ENCODE measurements at places on chromosomes 3 and 15.
A peak's percentile ranks its signal among the peaks of the same experiment; 100 is the strongest.

DNA sequence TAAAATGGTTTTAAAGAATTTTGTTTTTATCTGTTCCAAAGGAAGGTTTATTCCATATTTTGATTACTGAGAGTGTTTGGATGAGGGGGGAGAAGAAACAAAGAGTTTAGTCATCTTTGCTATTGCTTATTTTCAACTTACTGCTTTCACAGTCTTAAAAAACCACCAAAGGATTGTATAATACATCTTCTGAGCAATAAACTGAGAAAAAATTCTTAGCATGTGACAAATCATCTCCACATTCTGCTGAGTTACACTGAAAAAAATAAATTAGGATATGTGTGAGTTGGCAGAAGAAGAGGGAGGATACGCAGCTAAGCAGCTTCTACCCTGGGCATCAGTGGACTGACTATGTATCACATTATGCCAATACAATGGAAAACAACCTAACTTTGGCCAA is 23.2 kb upstream of the ACTC1 start:
- no peak for DNase-seq

DNA sequence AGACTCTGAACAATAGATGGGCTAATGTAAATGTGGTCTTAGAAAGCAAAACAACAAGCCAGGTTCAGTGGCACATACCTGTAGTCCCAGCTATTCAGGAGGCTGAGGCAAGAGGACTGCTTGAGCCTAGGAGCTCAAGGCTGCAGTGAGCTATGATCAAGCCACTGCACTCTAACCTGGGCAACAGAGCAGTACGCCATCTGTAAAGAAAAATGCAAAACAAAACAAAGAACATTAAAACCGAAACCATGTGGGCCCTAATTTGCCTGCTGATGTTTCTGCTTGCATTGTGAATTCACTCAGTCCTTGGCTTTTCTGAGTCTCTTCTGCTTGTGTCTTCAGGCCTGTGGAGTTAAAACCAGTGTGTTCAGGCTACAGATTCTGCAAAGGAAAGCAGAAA is 56.7 kb downstream of the CCNL1 start:
- DNase-seq = no peak

GRCh38 chr3:129936757-129937156 is 37.8 kb upstream of the TRH start:
- no peak for DNase-seq

GRCh38 chr15:101479851-101480612 is 9.5 kb downstream of the PCSK6 start:
- DNase-seq = no peak

GRCh38 chr3:82493858-82494257 is 732.4 kb upstream of the GBE1 start:
- DNase-seq = no peak

DNA sequence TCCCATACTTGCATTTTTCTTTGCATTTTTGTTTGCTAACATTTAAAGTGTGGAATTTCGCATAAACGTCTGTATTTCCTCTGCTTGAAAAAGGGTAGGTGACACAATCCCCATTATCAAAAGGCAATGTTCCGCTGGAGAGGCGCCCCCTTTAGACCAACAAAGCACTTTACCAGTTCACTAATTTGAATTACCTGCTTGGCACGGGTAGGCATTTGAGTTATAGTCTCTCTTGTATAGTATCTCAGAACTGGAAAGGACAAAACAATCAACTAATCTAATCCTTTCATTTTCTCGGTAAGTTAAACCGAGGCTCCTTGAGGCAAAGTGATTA is 775 bp upstream of the CCDC39 start:
- DNase-seq = no peak

DNA sequence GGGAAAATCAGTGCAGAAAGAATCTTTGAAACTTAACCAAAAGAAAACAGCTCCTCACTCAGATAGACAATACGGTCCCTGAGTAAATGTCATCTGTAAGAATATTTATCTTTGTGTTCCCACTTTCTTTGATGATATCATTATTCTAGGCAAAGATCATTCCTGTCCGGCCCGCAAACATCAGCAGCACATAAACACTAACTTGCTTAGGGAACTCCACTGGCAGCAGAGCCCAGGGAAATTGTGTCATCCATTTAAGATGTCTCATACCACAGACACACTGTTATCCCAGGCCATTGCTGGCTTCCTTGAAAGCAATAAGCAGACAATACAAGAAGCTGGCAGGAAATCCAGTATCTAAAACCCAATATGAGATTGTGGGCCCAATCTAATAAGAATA is 20.1 kb upstream of the CD96 start:
- DNase-seq = no peak

DNA sequence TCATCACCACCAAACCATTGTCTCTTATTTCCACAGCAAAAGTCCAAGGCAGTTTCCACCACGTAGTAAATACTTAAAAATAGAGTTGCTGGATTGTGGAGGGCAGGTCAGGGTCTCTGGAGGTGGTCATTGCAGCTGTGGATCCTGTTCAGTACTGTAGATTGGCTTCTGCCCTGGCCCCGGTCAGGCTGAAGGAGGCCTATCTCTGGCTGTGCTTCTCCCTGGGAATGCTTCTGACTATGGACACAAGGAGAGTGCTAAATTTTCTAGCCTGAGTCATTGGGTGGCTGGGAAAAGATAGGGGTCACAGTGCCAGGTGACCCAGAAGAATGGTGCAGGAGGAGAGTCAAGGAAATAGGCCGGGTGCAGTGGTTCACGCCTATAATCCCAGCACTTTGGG is 26.3 kb upstream of the GMPPB start:
- no peak for DNase-seq

DNA sequence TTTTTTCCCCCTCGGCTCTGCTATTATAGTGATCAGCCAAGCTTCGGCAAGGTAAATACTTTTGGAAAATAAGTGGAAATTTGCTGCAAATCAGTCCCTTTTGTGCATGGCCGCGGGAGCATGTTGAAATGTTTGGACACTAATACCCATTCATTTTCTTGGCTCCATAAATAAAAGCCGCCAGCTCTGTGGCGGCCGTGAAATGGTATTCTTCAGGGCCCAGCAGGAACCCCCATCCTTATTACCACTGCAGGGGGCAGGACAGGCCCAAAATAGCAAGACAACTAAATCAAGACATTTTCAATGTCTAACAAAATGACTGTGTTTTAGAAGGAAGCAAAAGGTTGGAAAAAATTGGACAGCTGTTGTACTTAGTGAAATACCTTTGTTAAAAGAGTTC is 362.3 kb downstream of the NR2F2 start:
- no peak for DNase-seq

- DNase-seq = no peak
Measured at GRCh38 chr3:127337911-127338531, 50.2 kb upstream of the PRR20G start.

DNA sequence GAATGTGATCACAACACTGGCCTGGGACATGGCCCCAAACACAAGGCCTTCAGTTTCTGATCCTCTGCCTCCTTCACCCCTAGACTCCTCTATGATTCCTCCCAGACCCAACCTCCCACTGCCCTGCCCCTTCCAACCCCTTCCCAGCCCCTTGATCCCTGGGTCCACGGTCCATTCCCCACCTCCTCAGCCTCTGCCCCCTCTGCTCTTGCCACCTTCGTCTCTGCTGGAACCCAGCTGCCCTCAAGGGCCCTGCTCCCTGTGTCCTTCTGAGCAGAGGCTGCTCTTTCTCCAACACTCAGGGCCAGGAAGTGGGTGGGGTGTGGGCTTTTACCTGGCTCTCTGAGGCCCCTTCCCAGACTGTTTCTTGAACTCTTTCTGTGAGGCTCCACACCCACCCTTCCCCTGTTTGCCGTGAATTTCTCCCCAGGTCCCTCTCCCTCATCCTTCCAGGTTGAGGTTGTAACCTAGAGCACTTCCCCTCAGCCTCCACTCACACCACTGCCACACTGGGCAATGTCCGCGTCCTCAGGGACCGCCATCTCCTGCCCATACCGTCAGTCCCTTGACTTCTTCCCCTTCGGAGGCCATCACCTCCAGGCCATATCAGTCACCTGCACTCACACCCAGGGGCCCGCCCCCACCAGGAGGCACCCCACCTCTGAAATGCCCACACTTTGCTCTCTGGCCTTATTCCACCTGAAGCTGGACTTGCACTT is 18.7 kb upstream of the SLCO2A1 start:
- DNase-seq = no peak

DNA sequence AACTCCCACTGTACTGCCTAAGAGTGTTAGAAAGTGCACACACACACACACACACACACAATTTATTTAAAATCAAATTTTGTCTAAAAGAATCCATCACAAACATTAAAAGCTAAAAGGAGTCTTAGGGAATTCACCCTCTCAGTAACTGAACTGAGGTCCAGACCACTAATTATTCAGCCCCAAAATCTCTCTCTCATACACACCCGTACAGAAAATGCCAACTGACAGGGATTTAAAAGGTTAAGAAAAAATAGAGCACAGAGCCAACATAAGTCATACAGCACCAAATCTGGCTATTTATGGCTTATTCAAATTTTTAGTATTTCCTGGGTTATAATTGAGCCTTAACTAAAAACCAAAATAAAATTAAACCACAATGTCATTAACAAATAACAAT is 20.7 kb downstream of the GBE1 start:
- DNase-seq = no peak

DNA sequence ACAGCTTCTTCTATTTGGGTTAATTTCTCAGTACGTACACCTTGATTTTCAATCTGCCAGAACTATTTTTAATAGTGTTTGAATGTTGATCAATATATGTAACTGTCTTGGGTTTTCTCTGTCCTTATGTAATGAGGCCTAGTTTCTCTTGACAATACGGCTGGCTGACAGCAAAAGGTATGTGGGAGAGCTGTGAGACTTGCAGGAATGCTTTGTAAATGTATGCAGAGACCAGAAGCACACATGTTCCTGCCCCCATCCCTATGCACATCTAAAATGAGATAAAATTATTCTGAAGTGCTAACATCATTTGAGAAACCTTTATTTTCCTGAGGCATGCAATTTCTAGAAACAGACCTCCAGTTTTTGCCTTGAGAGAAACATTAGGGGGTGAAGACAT is 593.8 kb upstream of the GBE1 start:
- DNase-seq = no peak

- no peak for DNase-seq
Measured at GRCh38 chr3:104990758-104991157, 376.0 kb upstream of the ALCAM start.

GRCh38 chr3:72722930-72723726 is 125.1 kb downstream of the SHQ1 start:
- DNase-seq = no peak

- no peak for DNase-seq
Measured at GRCh38 chr3:138440121-138440521, 5.7 kb downstream of the ESYT3 start.

GRCh38 chr3:54376142-54376807 is 253.9 kb downstream of the CACNA2D3 start:
- DNase-seq = no peak

- no peak for DNase-seq
Measured at GRCh38 chr3:147572970-147573340, 163.8 kb downstream of the ZIC1 start.

GRCh38 chr3:50317300-50317699 is 5.2 kb downstream of the HYAL2 start:
- no peak for DNase-seq

DNA sequence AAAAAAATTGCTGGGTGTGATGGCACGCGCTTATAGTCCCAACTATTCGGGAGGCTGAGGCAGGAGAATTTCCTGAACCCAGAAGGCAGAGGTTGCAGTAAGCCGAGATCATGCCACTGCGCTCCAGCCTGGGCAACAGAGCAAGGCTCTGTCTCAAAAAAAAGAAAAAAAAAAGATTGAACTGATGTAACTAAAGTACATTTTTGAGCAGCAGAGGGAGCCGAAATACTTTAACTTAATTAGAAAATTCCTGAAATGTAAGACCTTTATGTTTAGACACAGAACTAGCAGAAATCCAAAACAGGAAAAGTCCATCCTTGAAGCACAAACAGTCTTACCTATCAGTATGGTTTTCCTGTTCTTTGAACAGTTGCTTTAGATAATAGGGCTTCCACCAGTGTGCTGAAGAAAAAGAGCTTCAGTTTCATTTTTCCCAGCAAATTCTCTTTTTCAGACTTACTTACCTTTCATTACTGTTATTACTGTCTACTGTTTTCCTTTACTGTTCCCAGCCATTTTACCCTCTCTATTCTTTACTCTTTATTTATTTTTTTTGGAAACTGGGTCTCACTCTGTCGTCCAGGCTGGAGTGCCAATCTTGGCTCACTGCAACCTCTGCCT is 33.4 kb upstream of the ZNF609 start:
- DNase-seq = no peak

DNA sequence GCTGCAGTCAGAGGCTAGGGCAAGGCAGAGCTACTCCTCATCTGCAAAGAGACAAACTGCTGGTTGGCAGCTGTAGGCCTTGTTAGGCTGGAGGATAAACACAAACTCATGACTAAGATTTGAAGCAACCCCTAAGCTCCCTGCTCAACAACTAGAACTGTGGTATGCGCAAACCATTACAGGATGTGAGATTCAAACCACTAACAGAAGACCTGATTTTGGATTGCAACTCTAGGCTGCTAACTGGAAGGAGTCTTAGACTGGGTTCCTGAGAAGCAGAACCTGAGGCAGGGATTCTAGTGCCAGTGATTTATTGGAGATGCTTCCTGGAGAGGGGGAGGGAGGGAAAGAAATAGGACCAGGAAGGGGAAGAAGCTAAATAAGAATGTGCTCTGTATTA is 22.5 kb downstream of the CCR4 start:
- peak; percentile 27 for DNase-seq

DNA sequence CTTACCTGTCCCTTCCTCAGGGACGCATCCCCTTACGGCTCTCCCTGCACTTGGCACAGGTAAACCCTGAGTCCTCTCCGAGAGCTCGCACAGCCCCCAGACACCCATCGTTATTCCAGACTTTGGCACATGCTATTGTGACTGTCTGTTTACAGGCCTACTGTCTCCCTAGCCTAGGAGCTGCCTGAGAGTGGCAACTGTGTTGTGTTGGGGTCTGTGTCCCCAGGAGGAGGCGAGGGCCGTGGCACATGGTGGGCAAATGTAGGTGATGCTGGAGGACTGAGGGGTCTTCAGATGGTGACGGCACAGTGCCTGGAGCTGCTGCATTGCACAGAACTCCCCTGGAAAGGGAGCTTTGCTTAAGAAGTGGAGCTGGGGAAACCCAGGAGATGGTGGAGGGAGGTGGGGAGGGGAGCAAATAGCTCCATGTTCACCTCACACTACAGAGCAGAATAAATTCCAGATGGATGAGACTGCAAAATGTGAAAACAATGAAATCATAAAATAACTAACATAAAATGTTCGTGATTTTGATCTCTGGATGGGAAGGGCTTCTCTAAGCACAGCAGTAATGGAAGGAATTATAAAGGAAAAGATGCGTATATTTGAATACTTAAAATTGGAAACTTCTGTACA is 96.5 kb downstream of the SMAD6 start:
- no peak for DNase-seq

DNA sequence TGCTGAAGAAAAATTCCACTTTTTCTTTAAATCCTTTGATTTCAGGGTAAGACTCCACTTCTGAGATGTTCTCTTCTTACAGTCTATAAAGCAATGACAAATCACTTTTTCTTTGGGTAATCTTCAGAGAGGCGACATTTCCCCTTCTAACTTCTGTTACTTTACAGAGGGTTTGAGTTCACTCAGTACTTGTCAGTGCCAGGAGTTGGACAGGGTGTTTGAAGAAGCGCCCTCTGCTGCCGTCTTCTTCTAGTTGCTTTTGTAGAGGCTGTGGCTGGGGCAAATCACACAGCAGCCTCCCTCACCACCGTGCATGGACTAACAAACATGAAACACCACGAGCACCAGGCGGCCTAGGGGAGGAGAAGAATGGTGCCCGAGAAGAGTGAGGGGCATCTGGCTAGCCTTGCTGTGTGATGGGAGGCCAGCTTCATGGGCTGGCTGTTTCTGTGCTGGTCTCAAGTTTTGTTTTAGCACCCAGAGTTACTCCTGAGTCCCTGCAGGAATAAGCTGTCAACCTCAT is at the start of gene CD80:
TSS of gene CD80 (minus strand) at position 174 of the 523 bp plus-strand sequence. CDS start 1,886 bp downstream, outside the sequence.
- peak; percentile 36 for DNase-seq

Measured in effector memory CD8-positive, alpha-beta T cell (primary cell).